Hematopoietic multipotent progenitor cell treated with erythropoietin and hydrocortisone succinate and interleukin-3 and kit ligand, for 8 days (in vitro differentiated cells): ENCODE measurements at places on chromosomes 13 and 19.
A peak's percentile ranks its signal among the peaks of the same experiment; 100 is the strongest.

DNA sequence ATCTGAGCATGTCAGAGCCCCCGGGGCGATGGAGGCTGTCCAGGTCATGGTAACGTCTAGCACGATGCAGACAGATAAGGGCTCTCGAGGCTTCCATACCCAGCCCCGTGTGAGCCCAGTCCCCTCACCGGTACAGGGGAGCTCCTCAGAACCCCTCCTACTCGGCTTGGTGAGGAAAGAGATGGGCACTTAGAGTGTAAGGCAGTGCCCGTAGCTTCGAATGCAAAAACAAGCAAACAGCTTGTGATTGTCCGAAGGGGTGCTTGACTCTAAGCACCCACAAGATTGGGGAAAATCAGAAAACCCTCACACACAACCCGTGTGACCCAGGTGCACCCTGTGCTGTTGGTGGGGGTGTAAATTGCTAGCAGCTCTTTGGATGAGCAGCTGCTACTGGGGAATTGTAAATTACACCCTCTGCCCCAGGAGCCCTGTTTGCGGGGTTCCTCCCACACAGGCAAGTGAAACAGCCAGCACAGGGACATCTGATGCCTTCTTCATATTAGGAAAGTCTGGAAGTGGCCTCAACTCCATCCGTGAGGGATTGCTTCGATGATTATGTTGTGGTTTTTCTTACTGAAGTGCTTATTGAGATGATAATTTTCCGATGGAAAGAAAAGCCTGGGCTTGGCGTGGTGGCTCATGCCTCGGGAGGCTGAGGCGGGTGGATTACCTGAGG is 918 bp upstream of the PSPN start:
- no peak for DNase-seq

DNA sequence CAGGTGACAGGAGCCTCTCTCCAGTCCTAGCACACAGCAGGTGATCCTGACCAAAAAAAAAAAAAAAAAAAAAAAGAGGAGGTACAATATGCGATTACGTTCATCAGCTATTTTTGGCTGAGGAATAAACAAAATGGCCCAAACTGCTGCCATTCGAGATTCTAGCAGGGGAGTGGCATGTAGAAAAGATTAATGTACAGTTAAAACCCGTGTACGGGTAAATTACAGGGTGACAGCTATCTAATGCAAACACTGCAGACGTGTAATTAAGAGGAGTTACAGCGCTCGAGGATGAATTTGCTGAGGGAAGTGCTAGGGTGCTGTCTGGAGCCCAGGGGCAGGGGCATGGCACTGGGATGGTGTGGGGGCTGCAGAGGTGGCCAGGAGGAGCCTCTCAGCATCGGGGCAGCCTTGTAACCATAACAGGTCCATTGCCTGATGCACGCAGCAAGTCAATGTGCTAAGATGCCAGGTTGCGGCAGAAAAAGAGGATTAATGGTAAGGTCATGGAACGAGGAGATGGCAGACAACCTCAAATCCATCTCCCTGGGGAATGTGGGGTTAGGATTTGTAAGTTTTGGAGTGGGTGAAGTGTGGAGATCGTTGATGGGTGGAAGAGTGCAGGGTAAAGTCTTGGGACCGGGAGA is 17.4 kb downstream of the CHST8 start:
- DNase-seq, result no peak

DNA sequence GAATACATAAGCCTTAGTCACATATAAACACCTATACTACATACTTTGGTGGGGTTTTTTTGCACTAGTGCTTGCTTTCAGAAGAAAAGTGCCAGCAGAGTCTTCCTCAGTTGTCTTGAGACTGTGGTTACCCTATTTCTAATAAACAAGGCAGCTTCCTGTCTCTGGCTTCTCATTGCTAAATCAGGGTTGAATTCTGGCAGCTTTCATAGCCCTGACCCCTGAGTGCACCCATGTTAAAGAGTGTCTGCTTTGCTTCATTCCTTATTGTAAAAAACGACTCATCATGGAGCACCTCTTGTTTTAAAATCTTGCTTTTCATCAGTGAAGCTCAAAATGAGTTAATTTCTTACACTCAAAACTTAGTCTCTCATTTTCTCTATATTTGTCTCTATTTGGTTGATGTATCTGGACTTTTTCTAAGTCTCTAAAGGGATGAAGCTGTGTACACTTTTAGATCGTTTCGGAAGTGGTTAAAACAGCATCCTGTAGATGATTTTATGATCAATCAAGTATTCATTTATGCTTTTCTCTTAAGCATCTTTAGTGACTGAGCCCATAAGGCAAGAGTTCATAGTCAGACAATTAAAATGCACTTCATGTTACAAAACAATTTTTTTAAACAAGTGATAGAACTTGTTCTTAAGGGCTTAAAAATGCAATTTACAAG is 72.1 kb downstream of the KLF12 start:
- DNase-seq, result no peak

GRCh38 chr13:49584771-49585182 is 581 bp downstream of the RCBTB1 start:
- peak; percentile 27 for DNase-seq

DNA sequence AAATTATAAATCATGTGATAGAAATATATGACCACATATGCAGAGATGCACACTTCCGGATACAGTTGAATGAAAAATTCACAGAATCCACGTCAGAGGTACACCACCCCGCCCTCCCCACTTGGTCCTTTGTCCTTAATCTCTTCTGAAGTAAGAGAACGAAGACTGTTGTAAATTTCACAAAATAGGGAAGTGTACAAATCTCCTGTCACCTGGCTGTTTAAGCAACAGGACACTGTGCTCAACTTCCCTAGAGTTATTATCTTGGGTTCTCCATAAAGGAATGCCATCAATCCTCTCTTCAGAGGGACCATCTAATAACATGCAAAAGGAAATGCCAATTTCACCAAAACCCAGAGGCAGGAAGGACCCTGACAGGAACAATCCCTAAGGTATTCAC is 10.5 kb upstream of the CEACAM6 start:
- no peak for DNase-seq

GRCh38 chr13:110312339-110313031 is 5.4 kb downstream of the COL4A2 start:
- no peak for DNase-seq

GRCh38 chr19:18793144-18794028 is 2.3 kb upstream of the COMP start:
- DNase-seq, result no peak

DNA sequence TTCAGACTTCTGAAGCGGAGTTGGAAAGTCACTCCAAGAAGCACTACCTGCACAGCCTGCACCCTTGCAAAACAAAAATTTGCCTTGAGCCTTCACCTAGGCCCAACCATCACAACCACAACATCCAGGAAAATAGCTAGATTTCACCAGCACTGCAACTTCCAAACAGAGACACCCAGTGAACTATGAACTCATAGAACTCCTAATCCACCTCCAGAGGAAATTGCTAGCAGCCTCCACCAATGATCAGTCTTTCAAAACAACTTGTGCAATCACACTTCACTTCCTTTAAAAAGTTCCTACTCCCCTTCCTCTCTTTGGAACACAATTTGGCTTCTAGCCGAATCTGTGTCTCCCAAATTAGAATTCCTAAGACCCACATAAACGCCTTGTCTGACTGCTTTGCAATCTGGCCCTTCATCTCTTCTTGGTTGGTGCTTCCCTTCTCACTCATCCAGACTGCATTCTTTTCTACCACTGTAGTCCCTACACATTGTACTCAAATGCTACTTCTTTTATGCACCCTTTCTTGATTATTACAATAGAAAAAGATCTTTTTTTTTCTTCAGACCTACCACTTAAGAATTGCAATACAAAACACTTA is 489.2 kb upstream of the ARGLU1 start:
- DNase-seq, result no peak

DNA sequence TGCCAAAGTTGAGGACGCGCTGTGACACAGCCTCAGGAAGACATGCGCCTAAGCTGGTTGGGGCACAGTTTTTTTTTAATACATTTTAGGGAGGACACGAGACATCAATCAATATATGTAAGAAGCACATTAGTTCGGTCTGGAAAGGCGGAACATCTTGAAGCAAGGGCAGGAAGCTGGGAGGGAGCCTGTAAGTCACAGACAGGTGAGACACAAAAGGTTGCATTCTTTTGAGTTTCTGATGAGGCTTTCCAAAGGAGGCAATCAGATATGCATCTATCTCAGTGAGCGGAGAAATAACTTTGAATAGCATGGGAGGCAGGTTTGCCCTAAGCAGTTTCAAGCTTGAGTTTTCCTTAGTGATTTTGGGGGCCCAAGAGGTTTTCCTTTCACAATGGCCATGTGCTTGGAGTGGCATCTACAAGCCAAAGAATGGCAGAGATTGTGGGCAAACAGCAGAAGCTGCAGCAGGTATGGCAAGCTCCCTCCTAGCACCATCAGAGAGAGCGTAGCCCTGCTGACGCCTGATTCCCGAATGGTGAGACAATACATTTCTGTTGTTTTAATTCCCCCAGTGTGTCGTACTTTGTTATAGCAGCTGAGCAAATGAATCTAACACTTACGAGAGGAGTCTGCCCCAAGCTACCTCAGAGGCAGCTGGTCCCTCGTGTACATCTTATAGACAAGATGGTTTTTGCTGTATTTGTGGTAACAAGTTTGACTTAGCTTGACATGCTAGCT is 99.5 kb upstream of the TMTC4 start:
- DNase-seq, result no peak

DNA sequence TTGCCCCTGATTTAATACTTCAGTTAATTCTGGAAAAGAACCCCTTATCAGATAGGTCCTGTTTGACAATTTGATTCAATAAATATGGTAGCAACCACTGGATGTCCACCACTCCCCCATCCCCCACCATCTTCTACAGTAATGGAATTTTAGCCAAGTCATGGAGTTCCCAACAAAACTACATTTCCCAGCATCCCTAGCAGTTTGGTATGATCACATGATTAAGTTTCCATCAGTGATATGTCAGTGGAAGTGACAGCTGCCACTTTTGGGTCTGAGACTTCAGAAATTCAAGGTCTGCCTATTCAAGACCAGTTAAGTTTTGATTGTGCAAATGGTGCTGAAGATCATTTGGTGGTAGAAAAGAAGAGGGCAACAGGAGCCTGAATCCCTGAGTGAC is 85.5 kb downstream of the CACNA1A start:
- no peak for DNase-seq

DNA sequence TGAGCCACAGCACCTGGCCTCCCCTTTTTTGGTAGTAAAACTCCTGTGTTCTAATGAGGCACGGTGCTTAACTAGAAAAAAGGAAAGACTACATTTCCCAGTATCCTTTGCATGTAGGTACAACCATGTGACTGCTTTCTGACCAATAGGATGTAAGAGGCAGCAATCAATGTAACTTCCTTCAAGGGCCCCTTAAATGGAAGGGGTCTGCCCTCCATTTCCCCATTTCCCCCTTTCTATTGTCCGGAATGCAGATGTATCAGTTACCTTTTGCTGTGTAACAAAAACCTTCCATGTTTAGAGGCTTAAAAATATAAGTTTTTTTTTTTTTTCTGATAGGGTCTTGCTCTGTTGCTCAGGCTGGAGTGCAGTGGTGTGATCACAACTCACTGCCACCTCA is 2.2 kb downstream of the GPR32 start:
- DNase-seq, result peak; percentile 41

- DNase-seq, result no peak
Measured at GRCh38 chr13:86906127-86906874, 764.9 kb upstream of the SLITRK5 start.

- DNase-seq, result no peak
Measured at GRCh38 chr19:23318143-23318542, 67.9 kb upstream of the ZNF724 start.

- DNase-seq, result no peak
Measured at GRCh38 chr19:47135156-47135555, 4.5 kb downstream of the SAE1 start.

- peak; percentile 99 for DNase-seq
Measured at GRCh38 chr19:907183-907853, 5.7 kb downstream of the R3HDM4 start.

- DNase-seq, result peak; percentile 98
Measured at GRCh38 chr19:21505459-21506451, at the start of gene ZNF429. ZNF429 (plus strand) TSS chr19:21505602; CDS start chr19:21505772, 170 bp downstream.

- DNase-seq, result peak; percentile 88
Measured at GRCh38 chr19:12669270-12670158, 2.9 kb downstream of the WDR83 start.

DNA sequence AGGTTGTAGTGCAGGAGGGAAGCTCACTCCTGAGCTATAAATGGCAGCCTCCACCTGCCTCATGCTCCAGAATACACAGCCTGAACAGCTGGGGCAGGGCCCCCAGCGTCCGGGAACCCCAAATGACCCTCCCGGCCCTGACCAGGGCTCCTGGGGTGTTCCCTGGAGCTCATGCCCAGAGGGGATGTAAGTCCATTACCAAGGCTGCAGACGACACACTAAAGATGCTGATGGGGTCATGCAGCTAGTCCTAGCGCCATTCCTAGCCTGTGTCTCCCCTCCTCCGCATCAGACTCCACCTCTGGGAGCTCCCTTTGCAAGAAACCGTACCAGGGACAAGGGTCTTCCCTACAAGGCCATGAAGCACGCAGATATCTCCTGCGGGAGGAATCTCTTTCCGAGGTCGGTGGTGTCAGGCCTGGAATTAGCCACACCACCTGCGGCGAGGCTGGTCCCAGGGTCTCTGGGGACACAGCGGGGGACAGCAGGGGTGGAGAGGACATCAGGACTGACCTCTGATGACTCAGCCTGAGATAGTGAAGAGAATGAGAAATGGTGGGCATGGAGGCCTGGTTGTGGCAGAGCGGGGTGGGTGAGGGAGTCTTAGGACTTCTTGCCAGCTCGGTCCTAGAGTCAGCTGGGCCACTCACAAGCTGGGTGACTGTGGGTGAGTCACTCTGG is 11.9 kb upstream of the TPM4 start:
- DNase-seq, result no peak

GRCh38 chr13:95289020-95289444 is 12.2 kb downstream of the ABCC4 start:
- DNase-seq, result peak; percentile 33

DNA sequence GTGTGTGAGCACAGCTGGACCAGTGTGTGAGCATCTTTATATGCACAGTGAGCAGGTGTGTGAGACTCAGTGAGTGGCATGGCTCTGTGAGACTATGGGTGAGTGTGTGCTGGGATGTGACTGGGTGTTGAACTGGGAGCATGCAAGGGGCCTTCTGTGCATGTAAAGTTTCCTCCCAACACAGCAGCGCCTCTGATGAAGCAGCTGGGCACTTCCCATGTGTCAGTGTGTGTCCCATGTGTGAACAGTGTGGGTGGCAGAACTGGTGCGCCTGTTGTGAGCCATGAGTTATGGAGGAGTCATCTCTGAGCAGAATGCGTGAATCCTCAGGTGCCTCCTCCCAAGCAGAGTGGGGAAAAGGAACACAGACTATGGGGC is 24.1 kb downstream of the LGALS16 start:
- DNase-seq, result no peak

DNA sequence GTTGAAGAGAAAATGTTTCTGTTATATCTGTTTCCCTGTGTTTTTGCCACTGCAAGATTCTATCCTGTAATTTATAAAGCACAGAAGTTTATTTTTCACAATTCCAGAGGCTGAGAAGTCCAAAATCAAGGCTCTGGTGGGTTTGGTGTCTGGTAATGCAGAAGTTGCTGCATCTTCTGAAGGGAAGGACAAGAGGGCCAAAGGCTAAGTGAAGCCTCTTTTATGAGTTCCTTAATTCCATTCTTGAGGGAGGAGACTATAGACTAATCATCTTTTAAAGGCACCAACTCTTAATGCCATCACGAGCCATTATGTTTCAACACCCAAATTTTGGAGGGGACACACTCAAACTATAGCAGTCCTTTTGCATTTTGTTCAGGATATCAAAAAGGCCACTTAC is 34.1 kb upstream of the WDFY2 start:
- DNase-seq, result no peak

GRCh38 chr13:63448692-63449091 is 2033.0 kb upstream of the PCDH20 start:
- DNase-seq, result no peak
